Kidney epithelial cell (primary cell): ENCODE measurements at places on chromosomes 13 and 19. TPM values are rescaled to one million over a fixed set of nuclear protein-coding genes. Genes with fewer than 3 reads are reported as not detected.

TICAM1 gene
- total RNA-seq = 16.0 and 19.2 TPM in 2 replicates

ZNF430 gene
- 8.4 and 12.9 TPM in 2 replicates for total RNA-seq

SPATA13 gene
- 11.3 and 19.2 TPM in 2 replicates for total RNA-seq

CEACAM19 gene
- total RNA-seq = 6.4 and 10.5 TPM in 2 replicates

TEX101 gene
- total RNA-seq = not detected in 2 replicates

SPTBN4 gene
- 0.96 and 2.4 TPM in 2 replicates for total RNA-seq

PAK4 gene
- total RNA-seq = 23.7 and 27.3 TPM in 2 replicates

CEACAM5 gene
- total RNA-seq = not detected in 2 replicates

SIGLEC12 gene
- total RNA-seq = 1.4 TPM in 1 of 2 replicates, not detected in the other

RYR1 gene
- total RNA-seq = 0.07 and 0.17 TPM in 2 replicates

CLDN10 gene
- total RNA-seq = 4.0 and 6.6 TPM in 2 replicates

HIF3A gene
- 0.42 and 0.75 TPM in 2 replicates for total RNA-seq

PCDH20 gene
- 0.75 and 1.6 TPM in 2 replicates for total RNA-seq

PRR20E gene
- total RNA-seq = not detected in 2 replicates
